ENCODE measurements at places on chromosomes 3 and 15.

GRCh38 chr3:173913974-173914421 is 516.5 kb downstream of the NLGN1 start:
- no peak for DNase-seq

DNA sequence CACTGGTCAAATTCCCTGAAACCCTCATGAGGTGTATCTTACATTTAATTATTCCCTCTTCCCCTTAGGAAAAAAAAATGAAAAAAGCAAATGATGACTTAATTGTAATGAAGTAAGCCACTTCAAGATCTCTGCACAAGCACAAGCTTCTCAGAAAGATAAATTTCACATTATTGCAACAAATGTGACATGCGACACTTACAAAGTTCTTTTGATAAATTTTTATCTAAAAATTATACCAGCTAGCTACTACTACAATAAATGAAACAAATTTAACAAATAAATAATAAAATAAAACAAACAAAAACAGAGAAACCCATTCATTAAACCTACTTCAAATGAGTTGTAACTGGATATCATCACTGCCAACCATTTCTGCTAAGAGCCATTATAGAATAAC is 10.0 kb upstream of the TM2D3 start:
- no peak for DNase-seq

DNA sequence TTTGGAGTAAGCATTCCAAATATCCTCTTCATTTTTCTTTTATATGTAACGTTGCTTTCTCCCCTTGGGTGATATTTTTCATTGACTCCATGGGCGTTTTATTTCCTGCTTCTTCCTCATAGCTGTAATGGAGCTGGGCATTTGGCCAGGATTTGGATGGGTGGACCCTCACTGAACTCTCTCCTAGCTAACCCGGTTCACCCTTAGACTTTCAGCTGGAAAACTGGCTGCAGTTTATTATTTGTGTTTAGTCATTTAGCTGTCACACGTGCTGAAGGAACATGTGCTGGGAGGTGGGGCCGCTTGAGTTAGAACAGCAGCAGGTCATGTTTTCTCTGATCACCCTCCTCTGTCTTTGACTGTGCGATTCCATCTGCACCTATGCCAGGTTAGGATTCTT is 407.6 kb downstream of the ZIC1 start:
- DNase-seq: no peak

DNA sequence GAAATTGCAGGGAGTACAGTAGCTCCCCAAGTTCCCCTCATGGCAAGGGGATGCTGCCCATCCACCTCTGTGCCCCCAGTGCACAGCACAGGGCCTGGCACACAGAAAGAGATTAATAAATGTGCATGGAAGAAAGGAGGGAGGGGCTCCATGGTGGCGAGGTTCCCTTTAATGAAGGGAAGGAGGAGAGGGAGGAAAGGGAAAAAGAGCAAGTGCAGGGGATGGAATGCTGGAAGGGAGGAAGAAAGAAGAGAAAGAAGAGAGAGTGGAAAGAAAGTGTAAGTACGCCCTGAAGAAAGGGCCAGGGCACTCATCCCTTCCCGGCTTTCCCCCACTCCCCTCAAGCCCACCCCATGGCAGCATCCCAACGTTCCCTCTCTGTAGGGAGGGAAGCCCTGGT is 1.5 kb upstream of the VIPR1 start:
- DNase-seq: no peak

DNA sequence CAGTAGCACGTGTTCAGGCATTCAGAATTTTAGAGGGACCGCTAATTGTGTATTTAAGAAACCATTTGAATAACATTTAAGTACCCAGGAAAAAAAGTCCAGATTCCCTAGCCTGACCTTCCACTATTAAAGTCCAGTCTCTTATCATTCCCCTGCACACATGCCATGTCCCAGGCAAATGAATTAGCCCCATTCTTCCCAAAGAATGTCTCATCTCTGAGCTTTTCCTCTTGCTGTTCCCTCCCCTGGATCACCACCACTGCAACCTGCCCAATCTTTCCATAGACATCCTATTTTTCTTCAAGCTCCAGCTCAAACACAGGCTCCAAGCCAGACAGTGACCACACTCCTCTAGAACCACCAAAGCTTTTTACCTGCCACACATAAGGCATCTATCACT is 25.9 kb downstream of the PLD1 start:
- no peak for DNase-seq

DNA sequence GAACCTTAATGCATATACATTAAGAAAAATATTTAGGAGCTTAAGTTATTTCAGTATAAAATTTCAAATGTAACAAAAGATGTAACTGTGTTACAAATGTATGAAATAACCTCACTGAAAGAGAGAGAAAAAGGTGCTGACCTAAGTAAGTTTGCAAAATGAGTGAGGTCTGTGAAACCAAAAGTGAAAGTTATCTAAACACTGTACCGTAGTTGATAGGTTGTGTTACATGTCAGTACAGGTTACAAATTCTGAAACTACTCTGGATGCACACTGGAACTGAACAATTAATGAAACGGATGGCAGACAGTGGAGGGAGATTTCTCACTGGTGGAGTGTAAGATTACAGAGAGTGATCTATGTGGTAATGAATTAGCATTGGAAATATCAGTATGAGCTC is 420.7 kb downstream of the ZNF385D start:
- no peak for DNase-seq

DNA sequence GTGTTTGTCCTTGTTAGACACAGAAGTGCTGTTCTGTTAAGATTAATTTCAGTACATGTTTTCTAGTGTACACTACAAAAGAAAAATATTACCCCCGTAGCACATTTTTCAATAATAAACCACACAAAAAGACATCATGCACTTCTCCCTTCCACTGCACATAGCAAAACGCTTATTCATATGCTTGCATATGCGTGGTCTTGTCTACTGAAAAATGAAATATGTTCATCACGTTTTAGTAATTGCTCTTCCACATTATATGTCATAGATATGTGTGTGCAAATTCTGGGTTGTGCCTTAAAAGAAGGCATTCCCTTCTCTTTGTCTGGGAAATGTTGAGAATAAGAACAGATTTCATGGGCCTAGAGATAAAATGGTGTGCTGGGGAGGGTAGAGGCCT is 353.9 kb downstream of the NSUN3 start:
- no peak for DNase-seq

DNA sequence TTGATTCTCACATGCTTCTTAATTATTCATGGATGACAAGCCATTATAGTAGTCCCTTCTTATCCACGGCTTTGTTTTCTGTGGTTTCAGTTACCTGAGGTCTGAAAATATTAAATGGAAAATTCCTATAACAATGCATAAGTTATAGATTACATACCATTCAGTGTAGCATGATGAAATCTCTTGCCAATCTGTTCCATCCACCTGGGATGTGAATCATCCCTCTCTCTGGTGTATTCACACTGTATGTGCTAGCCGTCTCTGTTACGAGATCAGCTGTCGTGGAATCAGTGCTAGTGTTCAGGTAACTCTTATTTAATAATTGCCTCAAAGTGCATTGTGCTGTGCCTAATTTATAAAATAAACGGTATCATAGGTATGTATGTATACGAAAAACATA is 5.2 kb downstream of the WDR5B start:
- DNase-seq: no peak

GRCh38 chr3:150744041-150744918 is 18.7 kb downstream of the SIAH2 start:
- DNase-seq: peak; percentile 37

GRCh38 chr3:9168241-9168741 is 81.2 kb downstream of the SRGAP3 start:
- no peak for DNase-seq

DNA sequence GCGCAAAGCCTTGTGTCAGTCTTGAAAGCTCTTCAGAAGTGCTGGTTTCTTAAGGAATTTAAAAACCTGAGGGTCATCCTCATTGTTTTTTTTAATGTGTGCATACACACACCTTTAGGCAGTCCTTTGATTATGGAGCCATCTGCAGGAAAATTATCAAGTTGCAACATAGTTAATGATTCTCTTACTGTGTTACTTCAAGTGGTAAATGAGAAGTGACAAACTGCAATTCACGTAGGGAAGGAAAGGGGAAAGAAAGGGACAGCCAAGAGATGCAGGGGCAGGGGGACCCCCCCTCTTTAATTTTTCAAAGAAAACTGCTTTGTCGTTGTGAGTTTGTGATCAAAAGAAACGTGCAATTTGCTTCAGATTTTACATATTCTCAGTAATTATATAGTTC is 162.4 kb upstream of the CGNL1 start:
- peak; percentile 35 for DNase-seq

- DNase-seq: no peak
These were observed 220.6 kb upstream of the SGO1 start for GRCh38 chr3:20406611-20407011.

DNA sequence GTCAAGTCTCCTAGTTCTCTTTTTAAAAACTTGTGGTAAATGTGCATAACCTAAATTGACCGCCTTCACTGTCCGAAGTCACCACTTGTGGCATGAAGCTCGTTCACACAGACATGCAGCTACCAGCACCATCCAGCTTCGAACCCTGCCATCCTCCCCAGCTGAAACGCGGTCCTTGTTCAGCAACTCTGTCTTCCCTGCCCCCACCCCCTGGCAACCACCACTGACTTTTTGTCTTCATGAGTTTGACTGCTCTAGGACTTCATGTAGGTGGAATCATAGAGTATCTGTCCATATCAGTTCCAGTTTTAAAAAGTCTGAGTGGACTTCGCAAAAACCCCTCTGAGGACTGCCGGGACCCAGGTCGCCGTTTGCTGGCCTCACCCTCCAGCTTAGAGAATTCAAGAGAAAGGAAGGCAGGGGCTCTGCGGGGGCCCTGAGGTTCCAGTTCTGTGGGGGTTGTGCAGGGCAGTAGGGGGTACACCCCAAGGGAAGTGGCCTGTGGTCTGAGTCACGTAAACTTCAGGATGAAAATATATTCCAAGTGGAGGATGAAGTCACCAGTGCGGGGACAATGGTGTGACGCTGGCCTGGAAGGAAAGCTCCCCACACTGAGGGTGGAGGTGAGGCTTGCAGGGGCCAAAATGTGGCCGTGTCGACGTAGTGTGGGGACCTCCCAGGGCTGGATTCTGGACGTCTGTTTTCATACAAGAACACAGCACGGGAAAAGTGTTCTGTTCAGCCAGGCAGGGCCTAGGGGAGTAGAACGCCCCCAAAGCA is 67.6 kb downstream of the ABTB1 start:
- no peak for DNase-seq

DNA sequence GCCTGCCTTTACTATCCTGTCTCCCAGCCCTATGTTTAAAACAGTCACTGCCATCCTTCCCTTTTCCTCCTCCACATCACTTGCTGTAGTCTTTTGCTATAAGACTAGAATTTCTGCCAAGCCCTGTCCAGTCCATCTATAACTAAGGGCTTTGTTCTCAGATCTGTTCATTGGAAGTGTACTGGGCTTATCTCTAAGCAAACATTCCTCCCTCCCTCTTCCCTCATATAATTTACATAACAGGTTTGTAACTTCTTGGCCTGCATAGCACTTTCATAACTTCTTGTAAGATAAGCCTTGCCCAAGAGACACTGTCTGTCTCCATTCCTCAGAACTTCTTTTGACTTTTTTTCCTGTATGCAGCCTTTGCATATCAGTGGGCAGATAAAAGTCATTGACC is 16.7 kb downstream of the TPRG1 start:
- DNase-seq: peak; percentile 92

GRCh38 chr3:27877061-27878013 is 155.2 kb upstream of the EOMES start:
- no peak for DNase-seq

DNA sequence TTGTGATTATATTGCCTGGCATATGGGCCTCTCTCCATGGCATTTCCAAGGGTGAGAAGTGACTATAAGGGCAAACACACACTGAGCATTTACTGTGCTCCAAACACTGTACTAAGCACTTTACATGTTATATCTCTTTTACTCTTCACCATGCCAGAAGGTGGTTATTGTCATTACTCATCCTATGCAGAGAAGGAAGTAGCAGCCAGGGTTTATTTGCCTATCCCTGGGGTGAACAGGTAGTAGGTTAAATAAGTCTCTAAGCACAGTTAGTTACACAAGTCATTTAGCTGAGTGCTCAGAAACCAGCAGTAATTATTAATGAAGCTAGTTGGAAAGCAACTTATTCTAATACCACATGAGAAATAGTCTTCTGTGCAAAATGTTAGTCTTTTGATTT is 109.9 kb upstream of the SYNPR start:
- DNase-seq: no peak

GRCh38 chr3:182490596-182491491 is 302.5 kb upstream of the ATP11B start:
- peak; percentile 18 for DNase-seq

DNA sequence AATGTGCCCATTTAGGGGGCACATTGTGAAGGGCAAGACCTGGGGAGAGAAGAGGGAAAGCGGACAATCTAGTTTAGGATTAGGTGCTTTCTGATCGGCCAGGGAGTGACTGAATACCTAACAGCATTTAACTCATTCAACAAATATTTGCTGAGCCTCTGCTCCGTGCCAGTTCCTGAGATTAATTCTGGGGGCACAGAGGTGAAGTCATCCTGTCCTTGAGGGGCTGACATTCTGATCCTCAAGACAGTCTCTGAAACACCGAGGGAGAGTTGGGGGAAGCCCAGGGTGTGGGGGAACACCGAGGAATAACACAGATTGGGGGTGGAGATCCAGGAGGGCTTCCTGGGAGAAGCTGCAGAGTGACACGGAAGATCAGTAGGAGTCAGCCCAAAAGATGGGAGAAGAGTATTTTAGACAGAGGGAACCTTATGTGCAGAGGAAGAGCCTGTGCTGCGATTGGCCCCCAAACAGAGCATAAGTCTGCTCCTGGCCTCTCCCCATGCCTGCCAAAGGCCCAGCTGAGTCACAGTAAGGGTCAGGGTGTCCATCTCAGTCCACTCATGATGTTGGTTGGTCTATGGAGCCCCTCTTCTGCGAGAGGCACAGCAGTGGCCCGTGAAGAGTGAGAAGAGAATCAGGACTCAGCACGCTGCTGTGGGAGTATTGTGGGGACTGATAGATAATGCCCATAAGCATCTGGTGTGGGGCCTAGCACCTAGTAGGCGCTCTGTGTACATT is 60.2 kb downstream of the AMOTL2 start:
- no peak for DNase-seq

DNA sequence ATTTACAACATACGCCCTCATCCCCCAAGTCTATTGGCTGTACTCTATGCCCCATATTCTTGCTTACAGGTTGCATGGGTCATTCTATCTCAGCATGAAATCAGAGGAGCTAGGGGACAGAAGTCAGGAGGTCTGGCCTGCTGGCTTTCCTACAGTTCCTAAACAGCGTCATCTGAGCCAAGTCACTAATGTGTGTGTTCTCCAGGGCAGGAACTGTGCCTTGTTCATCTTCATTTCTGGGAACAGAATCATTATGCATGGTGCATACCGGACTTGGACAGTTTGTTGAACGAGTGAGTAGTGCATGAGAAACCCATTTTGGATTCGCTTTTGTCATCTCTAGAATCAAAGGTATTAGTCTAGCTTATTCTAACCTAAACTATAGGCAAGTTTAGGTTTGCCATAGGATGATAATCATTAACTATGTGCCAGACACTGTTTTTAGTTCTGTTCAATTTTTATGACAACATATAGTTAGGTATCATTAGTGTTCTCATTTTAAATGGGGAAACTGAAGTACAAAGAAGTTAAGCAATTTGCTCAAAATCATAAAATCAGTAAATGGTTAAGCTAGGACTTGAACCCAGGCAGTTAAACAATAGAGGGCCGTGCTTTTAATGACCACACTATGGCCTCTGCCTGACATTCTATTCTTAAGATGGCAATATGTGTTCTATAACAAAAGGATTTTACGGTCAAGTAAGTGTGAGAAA is 105.2 kb downstream of the FMN1 start:
- no peak for DNase-seq

GRCh38 chr3:43089081-43089480 is 16.8 kb downstream of the POMGNT2 start:
- no peak for DNase-seq

- DNase-seq: no peak
These were observed 245.6 kb upstream of the TRIM42 start for GRCh38 chr3:140432229-140432669.

All from LNCaP clone FGC (cell line).